ENCODE measurements at places on chromosomes 5 and 9.

DNA sequence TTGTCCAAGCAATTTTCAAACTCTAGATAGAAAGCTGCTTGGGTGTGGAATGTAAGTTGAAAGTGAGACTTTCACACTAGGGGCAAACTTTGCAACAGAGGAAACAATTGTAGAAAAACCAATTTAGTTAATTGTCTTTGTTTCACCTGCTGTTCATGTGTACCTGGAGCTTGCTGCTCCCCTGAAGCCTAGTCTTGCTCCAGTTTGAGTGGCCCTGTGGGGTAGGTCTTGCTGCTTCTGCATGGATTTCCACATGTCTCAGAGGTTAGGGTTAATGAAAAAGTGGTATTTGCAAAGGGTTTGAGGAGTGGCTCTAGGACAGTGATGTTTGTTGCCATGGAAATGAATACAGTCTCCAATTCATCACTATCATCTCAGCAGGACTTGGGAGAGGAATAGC, 182.2 kb downstream of the FSTL4 start:
- H3K36me3 ChIP-seq, result no peaks in the 10 kb centered on the region
- no peak overlapping the region for H3K27ac ChIP-seq
- H3K4me3 ChIP-seq, result no peak overlapping the region
- H3K27me3 ChIP-seq, result no peaks in the 10 kb centered on the region

DNA sequence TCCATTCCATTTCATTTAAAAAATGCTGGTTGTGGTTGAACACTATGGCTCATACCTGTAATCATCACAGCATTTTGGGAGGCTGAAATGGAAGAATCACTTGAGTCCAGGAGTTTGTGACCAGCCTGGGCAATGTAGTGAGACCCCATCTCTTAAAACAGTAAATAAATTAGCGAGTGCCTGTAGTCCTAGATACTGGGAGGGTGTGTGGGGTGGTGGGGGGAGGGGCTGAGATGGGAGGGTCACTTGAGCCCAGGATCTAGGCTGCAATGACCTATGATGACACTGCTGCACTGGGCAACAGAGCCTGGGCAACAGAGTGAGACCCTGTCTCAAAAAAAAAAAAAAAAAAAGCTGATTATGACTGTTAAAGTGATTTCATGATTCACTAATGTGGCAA, 29.1 kb downstream of the DDX46 start:
- no peaks in the 10 kb centered on the region for H3K27me3 ChIP-seq
- no peak overlapping the region for H3K27ac ChIP-seq
- H3K4me3 ChIP-seq, result no peak overlapping the region
- peaks cover 79% of the 10 kb centered on the region for H3K36me3 ChIP-seq

- H3K27me3 ChIP-seq, result no peaks in the 10 kb centered on the region
- no peaks in the 10 kb centered on the region for H3K36me3 ChIP-seq
- no peaks in the 10 kb centered on the region for H3K4me1 ChIP-seq
- H3K4me3 ChIP-seq, result no peak overlapping the region
- no peak overlapping the region for H3K27ac ChIP-seq
- no peak for DNase-seq
Observed at GRCh38 chr9:136353088-136353487, 10.5 kb downstream of the DNLZ start.

DNA sequence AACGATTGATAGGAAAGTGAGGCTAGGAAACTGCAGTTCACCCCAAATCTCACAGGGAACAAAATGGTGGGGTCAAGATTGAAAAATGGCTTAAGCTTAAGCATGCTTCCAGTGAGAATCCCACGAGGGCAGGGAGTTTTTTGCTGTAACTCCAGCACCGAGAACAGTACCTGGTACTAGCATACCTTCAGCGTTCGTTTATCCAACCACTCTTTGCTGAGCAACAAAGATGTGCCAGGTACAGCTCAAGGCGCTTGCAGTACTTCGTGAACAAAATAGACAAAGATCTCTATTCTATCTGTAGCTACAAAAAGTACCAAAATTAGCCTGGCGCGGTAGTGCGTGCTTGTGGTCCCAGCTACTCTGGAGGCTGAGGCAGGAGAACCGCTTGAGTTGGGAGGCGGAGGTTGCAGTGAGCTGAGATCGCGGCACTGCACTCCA, 778 bp upstream of the PPP6C start:
- peak overlapping the region; percentile 87 for H3K4me3 ChIP-seq
- no peaks in the 10 kb centered on the region for H3K27me3 ChIP-seq
- H3K4me1 ChIP-seq, result peaks cover 37% of the 10 kb centered on the region
- H3K27ac ChIP-seq, result peak overlapping the region; percentile 94

DNA sequence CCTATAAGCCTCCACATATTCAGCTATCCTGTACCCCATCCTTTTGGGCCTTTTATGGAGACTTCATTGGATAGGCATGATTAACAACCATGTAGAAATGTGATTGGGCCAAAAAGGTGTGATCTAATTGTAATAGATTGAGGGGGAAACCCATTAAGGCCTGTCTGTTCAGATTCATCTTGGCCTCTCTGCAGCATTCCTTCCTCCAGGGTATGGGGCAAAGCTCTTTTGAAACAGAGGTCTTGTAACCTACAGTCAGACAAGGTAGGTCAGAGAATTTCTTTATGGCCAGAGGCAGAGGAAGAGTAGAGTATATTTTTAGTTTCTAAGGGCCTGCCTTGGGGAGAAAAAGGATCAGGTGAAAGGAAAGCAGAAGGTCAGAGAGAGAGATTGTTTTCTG, 98.5 kb downstream of the INVS start:
- H3K27ac ChIP-seq, result no peak overlapping the region
- H3K36me3 ChIP-seq, result no peaks in the 10 kb centered on the region
- H3K4me1 ChIP-seq, result no peaks in the 10 kb centered on the region
- H3K4me3 ChIP-seq, result no peak overlapping the region

DNA sequence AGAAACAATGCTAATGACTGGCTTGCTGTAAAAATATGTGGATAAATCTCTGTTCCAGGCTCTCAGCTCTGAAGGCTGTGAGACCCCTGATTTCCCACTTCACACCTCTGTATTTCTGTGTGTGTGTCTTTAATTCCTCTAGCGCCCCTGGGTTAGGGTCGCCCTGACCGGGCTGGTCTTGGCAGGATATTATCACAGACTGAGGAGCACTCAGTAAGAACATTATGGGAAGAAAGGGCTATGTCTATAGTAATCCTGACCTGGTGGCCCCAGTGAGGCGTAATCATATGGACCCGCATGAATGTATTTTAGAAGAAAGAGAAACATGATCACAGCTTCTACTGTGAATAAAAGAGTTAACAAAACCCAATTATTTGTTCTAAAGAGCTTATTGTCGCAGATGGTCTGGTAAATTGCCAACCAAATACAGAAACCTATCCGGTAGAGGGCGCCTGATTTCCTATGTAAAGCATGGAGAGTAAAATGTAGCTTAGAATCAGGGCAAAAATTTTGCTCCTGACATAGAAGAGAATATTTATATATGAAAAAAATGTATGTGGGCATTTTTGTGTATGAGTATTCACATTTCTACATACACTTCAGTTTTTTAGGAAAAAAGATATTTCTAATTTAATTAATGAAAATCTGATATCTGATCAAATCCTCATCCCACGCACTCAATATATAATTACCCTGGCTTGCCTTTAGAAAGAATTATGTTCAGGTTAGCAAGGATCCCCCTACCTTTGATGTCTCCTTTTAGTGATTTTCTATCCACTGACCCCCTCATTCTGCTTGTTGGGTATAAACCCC, 5.8 kb upstream of the IFNA1 start:
- no peak overlapping the region for H3K27ac ChIP-seq
- H3K4me3 ChIP-seq, result no peak overlapping the region
- H3K27me3 ChIP-seq, result no peaks in the 10 kb centered on the region
- H3K4me1 ChIP-seq, result no peaks in the 10 kb centered on the region
- no peaks in the 10 kb centered on the region for H3K36me3 ChIP-seq

DNA sequence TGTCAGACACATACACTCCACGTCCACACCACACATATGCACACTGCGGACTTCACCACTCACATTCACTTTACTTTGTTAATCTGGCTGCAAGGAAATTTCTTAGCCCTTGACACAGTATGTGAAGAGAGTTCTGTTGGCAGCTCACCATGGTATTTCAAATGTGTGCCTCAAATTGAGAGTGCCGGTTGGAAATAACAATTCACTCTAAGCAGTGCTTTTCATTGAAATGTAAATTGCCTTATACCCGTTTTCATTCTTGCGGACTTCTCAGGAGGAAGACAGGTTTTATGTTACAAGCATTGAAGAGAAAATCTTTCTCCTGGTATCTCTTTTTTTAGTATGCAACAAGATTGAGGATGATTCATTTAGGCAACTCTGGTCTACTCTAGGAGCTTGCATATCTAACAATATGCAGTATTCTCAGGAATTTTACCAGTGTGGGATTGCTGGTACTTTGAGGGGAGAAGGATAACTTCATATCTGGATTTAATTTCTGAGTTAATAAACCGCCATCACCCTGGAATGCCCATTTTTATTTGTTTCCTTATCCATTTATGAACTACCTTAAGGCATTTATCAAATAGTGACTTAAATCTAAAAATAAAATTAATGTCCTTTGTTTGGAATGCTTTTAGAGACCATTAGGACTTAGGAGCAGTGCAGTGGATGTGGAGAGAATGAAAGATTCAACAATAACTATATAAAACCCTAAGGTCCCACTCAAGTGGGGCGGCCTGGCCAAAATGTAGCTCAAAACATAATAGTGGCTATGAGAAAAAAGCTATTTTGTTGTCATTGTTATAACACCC, 87.0 kb downstream of the IQGAP2 start:
- H3K36me3 ChIP-seq, result no peaks in the 10 kb centered on the region
- H3K4me3 ChIP-seq, result no peak overlapping the region
- DNase-seq, result no peak
- H3K4me1 ChIP-seq, result peaks cover 20% of the 10 kb centered on the region
- H3K27ac ChIP-seq, result peak overlapping the region; percentile 22
- no peaks in the 10 kb centered on the region for H3K27me3 ChIP-seq

DNA sequence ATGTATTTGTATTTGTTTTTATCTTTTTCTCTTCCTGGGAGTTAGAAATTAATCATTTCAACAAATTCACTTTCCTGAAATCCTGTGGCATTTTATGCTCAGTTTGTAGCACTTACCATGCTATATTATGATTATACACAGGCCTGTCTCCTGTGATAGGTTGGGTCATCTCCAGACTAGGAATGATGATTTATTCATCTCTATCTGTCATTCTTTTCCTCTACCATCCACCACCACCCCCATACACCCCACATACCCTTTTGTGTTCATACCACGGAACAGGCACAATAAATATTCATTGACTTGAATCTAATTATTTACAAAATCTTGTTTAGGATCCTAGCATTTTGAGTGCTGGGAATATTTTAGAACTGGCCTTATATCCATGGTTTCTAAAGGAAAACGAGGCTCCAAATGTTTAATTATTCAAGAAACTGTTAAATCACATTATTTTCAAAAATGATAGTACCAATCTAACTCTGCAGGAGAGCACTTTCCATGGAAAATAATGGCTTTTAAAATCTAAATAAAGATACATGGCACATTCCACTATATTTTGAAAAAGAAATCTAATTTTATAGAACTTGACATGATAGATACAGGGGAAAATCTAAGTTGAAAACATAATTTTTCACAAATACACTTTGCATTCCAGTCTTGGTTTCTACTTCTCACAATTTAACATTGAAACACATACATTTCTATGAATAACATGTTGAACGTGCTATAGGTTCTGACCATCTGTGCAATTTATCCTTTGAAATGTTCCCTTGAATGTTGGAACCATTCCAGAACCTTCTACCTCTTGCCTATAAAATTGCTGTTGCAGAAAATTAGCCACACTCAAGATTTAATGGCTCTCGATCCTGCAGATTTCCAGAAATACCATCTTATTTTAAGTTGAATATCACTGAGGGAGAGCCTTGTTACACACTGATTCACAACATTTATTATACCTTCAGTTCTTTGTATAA, 89.3 kb downstream of the STARD4 start:
- H3K36me3 ChIP-seq, result no peaks in the 10 kb centered on the region
- no peaks in the 10 kb centered on the region for H3K27me3 ChIP-seq
- H3K4me1 ChIP-seq, result no peaks in the 10 kb centered on the region
- no peak for DNase-seq
- H3K4me3 ChIP-seq, result no peak overlapping the region
- H3K27ac ChIP-seq, result no peak overlapping the region

DNA sequence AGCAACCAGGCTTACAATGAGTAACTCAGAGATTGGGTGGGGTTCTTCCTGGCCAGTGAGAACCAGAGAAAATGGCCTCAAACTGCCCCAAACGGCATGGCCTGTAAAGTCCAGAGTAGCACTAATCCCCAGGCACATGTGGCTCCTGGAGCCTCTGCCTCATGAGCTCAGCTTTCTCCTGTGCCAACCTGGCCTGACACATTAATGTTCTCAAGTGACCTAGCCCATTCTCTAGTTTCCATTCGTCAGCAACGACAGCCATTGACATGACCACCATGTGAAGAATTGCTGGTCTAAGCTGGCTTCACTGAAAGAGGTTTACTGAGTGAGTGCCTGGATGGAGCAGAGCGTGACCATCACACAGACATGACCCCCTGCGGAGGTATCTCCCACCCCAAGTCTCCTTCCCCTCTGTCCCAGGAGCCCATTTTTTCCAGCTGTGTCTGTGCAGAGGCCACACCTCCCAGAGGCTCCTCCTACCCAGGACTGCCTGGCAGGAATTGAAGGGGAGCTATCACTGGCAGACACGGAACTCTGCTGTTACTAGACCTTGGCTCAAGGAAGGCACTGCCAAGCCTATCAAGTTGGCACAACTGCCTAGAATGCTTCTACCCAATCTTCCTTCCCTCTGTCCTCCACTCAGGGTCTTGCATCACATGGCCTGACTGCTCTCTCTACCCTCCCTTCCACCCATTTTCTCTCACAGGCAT, 59.0 kb upstream of the BOD1 start:
- H3K27ac ChIP-seq, result no peak overlapping the region
- no peak overlapping the region for H3K4me3 ChIP-seq
- no peaks in the 10 kb centered on the region for H3K4me1 ChIP-seq
- H3K27me3 ChIP-seq, result no peaks in the 10 kb centered on the region
- DNase-seq, result no peak

- H3K4me1 ChIP-seq, result no peaks in the 10 kb centered on the region
- no peak overlapping the region for H3K4me3 ChIP-seq
- H3K27ac ChIP-seq, result no peak overlapping the region
- H3K36me3 ChIP-seq, result no peaks in the 10 kb centered on the region
Observed at GRCh38 chr9:82912645-82913044, 150.3 kb downstream of the RASEF start.

GRCh38 chr5:168348084-168348414, 56.6 kb downstream of the WWC1 start:
- H3K36me3 ChIP-seq, result no peaks in the 10 kb centered on the region
- peaks cover 21% of the 10 kb centered on the region for H3K4me1 ChIP-seq
- no peak overlapping the region for H3K4me3 ChIP-seq
- DNase-seq, result no peak

DNA sequence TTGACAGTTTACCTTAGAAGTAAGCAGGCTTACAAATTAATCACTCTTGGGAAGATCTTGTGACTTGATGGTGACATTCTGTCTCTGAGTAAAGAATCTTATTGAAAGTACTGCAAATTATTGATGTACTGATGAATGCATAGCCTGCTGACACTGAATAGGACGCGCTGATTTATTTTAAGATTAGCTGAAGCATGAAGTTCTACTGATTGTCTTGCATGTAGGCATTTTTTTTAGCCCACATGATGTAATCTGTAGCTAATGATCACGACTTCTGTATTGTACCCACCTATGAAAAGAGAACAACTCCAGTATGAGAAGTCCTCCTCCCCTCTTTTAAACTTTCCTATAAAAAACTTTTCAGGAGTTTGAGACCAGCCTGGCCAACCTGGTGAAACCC, 28.3 kb upstream of the SPIN1 start:
- H3K36me3 ChIP-seq, result no peaks in the 10 kb centered on the region
- no peak overlapping the region for H3K4me3 ChIP-seq
- no peaks in the 10 kb centered on the region for H3K4me1 ChIP-seq

Data from transverse colon (tissue), 4 donors.